ENCODE measurements at places on chromosomes 7 and 10.

DNA sequence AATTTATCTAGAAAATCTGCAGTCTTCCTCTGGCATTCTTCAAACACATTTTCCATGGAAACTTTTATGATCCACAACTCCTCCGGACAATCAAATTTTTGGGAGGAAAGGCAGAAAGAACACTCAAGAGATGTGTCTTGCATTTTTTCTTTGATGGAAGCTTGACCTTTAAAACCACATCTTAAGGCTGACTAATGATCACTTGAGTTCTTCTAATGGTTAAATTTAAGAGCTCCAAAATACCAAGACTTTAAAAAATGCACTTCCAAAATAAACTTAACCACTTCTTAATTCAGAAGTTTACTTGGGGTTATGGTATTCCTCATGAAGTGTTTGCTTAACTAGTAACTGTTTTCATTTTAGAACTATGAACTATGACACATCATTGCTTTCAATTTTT is 43.3 kb downstream of the ETV1 start:
- peak; percentile 21 for DNase-seq

GRCh38 chr7:71612911-71613310 is 481.0 kb downstream of the GALNT17 start:
- DNase-seq, result no peak

DNA sequence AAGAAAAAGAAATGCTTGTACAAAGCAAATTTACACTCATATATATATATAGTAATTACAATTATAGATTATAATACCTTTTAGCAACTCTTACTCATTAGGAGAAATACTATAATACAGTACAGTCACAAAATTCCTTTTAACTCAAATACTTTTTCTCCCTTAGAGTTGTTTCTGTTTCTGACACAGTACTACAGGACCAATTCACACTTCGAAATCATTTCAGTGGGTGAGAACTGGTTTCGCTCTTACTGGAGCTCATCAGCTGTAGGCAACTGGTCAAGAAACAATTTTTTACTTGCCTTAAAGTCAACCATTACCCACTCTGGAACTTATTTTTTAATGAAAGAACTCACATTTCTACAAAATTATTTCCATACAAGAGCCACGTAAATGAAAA is 6.0 kb downstream of the CCDC186 start:
- no peak for DNase-seq

GRCh38 chr10:127535802-127536515 is 13.2 kb upstream of the NPS start:
- no peak for DNase-seq

- DNase-seq, result no peak
These were observed 20.3 kb downstream of the SEC61G start for GRCh38 chr7:54738737-54739136.

DNA sequence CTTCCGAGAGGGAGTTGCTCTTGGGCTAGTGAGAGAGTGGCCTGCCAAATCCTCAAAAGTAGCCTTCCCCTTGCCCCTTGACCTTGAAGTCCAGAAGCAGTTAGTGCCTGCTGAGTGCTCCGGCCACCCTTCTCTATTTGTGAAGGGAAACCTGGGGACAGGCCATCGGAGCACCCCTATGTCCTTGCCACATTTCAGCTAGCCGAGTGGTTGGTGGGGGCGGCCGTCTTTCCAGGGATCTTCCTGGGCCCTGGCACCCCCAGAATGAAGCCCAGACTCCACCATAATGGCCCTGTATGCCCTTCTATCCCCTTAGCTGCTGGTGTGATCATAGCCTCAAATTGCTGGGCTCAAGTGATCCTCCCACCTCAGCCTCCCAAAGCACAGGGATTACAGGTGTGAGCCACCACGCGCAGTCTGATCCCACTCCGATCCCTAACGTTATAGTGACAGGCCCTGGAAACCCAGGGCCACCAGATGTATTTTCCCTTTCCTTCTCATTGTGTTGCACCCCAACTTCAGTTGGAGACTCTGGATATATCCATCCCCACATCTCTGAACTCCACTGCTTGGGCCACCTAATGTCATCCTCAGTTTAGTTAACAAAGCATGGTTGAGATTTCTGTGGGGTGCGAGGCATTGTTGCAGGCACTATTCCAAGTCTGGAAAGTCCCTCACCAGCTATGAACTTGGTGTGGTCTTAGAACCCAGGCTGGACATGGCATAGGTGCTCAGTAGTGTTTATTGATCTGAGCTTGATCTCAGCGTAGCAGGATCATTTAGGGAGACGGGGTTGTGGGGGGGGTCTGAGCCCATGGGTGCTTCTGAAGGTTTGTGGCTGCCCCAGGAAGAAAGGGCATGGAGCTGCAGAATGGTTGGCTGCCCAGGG is 1.6 kb downstream of the TSPAN14 start:
- no peak for DNase-seq

DNA sequence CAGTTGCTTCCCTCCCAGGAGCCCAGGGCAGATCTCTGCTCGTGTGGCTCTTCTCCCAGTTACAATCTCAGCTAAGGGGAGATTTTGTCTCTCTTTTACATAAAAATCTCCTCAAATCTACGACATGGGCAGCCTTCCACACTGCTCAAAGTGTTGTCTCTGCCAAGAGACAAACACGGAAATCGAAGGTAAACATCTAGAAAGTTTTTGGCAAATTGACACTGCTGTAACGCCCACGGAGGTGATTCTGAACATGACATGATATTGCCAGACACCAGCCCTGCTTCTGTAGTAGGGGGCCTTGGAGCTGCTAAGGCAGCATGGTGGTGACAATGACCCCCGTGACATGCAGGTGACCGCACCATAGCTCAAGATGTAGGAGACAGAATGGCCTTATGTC is 128.3 kb downstream of the CCDC3 start:
- DNase-seq, result no peak

DNA sequence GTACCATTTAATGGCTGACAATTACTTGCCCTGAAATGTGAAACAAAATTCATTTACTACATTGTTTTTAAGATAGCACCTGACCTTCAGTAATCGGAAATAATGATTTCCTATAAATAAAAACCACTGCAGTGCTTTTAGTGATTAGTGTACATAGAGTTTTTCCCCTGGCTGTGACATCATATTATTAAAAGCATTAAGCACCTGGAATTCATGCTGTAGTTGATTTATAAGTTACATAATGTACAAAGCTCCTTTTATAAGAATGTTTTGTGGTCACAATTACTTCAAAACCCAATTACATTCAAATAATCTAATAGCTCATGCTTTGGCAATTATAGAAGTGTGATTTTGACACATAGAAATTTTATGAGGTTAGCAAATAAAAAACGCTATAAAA is 44.3 kb upstream of the EIF4H start:
- DNase-seq, result no peak

DNA sequence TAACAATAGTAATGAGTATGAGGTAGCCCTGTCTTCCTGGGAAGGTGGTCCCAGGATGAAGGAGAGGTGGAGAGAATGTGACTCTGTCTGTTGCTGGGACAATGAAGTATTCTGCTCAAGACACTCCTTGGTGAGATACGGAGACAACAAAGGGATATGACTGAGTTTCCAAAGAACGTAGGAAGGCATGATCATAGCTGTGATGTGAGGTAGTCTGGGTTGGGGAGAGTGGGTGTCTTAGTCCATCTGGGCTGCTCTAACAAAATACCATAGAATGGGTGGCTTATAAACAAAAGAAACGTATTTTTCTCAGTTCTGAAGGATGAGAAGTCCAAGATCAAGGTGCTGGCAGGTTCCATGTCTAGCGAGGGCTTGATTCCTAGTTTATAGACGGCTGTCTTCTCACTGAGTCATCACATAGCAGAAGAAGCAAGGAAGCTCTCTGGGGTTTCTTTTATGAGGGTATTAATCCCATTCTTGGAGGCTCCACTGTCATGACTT is 84.9 kb upstream of the RHOBTB1 start:
- DNase-seq, result peak; percentile 27

- DNase-seq, result no peak
These were observed 309.0 kb downstream of the TFEC start for GRCh38 chr7:115721293-115722217.

Data from AG09309 (cell line).